ENCODE measurements at places on chromosomes 3 and 15.

DNA sequence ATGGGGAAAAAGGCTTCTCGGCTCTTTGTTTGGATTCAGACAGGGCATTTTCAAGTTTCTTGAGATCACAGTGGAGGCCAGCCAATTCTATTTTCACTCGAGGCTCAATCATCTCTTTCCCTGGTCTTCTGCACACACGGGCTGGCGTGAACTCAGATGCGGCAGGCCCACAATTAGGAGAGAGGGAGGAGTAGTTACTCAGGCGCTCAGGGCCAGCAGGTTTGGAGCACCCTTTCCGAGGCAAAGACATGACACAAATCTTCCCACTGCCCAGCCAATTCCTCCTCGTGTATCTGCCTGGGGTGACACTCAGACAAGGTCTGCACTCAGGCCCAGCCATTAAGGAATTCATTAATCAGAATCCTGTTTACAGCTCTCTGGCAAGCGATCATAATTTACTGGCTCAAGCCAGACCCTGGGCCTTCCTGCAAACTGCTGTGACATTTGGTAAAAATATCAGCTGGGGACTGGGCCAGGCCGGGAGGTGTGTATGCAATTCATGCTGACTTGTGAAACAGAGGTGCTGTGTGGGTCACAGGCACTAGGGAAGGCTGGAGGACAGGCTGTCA, 68.1 kb upstream of the TLE3 start:
- DNase-seq, result no peak

GRCh38 chr3:30760040-30760695, 134.3 kb downstream of the GADL1 start:
- no peak for DNase-seq

GRCh38 chr3:20511863-20512505, 326.0 kb upstream of the SGO1 start:
- peak; percentile 72 for DNase-seq

- no peak for DNase-seq
Measured at GRCh38 chr15:74958908-74959585, 2.5 kb upstream of the RPP25 start.

DNA sequence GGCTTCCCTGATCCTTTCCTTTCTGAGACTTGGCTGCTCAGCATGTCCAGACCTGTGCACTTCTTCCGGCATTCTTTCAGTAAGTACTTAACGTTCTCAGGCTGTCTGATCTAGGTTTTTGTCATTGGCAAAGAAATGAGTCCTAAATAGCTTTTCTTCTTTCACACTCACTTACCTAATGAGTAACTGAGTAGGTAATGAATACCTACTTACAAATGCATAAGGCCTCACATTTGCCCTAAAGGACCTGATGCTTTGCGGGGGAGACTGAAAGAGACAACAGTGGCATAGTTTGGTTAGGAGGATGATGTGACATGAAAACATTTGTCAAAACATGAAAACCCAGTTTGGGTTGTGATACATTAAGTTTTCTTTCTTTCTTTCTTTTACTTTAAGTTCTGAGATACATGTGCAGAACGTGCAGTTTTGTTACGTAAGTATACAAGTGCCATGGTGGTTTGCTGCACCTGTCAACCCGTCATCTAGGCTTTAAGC, 516.7 kb upstream of the CFAP20DC start:
- DNase-seq, result no peak

- DNase-seq, result no peak
Measured at GRCh38 chr3:124504332-124505059, 225.8 kb upstream of the UMPS start.

DNA sequence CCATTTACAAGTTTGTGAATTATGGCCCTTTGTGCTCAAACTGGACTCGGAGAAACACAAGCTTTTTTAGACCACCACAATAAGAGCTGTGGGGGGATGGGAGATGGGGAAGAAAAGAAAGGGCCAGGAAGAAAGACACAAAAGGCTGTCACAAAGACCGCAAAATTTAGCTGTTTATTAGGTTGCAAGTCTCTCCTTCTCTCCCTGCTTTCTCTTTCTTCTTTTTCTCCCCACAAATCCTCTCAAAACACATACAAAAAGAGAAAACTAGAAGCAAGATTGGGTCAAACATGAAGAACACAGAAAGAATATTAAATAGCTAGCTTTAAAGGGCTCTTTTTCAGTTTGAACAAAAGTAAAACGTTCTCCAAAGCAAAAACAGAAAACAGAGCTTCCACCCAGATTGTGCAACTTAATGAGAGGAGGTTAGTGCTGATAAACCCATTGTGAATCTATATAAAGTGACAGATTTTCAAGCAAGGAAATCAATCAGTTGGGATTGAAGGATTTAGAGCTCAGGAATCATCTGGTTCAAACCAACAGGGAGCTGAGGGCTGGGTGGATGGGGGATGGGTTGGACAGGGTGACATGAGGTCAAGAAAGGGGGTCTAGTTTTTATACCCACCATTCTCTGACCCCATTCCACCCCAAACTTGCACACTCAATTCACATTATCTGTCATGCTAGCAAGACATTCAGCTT, 87.3 kb downstream of the DHX30 start:
- DNase-seq, result no peak

- no peak for DNase-seq
Measured at GRCh38 chr3:183252973-183253527, at the start of gene B3GNT5. Gene B3GNT5 (plus strand): TSS chr3:183253253. CDS start chr3:183269799, 16,546 bp downstream.

DNA sequence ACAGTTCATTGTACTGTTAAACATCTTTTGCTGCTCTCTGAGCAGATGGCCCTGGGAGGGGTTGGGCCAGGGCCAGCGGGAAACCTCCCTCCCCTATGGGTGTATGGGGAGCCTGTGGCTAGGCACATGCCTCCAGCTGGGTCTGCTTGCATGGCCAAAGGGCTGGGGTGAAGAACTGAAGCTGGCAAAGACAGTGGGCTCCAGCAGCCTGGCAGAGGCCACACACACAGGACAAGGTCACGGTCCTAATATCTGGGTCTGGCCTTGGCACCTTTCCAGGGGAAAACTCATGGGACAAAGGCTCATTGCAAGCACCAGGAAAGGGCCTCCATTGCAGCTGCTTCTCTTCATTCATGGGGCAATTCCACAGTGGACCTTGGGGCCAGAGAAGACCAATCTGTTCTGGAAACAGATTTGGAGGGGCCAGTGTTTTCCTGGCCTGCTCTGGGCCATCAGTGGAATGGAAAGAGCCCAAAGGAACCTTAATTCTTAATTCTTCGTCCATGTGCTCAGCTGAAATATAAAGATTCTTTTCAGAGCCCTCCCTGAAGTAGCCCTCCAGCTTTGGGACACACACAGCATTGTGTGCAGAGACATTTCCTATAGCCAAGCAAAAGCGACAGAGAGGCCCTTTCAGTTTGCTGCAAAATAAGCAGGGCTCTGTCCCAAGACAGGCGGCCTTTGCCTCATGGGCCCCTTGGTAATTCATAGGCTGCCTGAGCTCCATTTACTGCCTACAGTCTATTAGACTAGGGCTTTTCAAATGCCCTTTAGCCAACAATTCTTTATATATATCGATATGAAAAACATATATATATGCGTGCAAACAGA, 11.3 kb upstream of the LIMD1 start:
- DNase-seq, result no peak

DNA sequence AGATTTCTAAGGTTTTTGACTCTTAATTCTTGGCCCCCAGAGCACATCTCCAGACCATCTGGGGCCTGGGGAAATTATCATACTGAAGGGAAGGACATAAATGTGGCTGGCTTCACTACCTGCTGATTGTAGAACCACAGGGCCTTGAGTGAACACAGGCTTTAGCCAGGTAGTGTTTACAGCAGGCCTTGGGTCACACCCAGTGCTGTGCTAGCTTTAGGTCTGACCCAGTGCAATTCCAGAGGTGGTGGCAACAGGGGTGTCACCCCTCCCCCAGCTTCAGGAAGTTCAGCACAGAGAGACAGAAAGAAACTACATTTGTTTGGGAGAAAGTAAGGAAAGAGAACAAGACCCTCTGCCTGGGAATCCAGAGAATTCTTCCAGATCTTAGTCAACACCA, 24.1 kb downstream of the PDCD10 start:
- no peak for DNase-seq

DNA sequence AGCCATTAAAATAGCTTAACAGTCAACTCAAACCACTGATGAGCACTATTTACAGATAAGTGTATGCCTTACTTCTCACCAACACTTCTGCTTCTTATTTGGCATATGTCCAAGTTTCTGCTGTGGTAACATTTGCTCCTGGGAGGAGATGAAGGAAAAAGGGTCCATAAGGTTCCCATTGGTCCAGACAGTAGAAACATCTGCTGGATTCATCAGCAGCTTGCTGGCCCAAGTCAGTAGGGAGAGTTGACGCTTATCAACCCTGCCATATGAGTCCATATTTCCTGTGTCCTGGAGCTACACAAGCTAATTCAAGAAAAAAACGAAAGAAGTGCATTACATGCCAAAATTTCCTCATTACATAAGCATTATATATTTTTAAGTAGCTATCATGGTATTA, 824.5 kb downstream of the CADM2 start:
- DNase-seq, result no peak

GRCh38 chr3:138464491-138464860, 30.1 kb downstream of the ESYT3 start:
- DNase-seq, result no peak

- no peak for DNase-seq
Measured at GRCh38 chr15:96372554-96372953, 42.1 kb downstream of the NR2F2 start.

- no peak for DNase-seq
Measured at GRCh38 chr3:173889596-173889995, 492.1 kb downstream of the NLGN1 start.

GRCh38 chr3:172247525-172248274, 200.6 kb downstream of the GHSR start:
- no peak for DNase-seq

- peak; percentile 44 for DNase-seq
Measured at GRCh38 chr3:150497956-150498355, 48.3 kb downstream of the SERP1 start.

DNA sequence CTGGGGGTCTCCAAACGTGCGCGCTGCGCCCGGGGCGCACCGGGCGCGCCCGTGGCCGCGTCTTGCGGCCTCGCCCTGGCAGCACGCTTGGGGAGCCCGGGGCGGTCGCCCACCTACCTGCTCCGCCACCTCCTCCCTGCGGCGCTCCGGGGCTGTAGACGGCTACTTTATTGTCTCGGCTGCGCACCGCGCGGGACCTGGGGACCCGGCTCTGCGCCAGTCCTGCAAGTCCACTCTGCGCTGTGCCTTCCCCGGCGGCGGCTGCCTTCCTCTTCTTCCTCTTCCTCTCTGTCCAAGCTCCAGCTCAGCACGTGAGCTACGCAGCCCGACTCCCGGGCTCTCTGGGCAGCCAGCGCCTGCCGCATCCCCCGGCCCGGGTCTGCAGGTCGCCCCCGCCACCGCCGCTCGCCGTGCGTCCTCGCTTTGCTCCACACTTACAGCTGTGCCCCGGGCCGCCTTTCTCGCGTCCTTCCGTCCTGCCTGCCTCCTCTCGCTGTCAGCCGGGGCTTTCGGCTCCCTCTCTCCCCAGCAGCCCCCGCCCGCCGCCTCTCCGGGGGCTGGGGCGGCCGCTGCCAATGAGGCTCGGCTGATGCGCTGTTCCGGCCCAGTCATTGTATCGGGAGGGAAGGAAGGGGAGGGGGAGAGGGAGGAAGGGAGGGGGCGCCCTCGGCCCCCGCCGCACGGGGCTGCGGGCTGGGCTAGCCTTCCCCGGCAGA, 156.4 kb upstream of the FRMD4B start:
- no peak for DNase-seq

DNA sequence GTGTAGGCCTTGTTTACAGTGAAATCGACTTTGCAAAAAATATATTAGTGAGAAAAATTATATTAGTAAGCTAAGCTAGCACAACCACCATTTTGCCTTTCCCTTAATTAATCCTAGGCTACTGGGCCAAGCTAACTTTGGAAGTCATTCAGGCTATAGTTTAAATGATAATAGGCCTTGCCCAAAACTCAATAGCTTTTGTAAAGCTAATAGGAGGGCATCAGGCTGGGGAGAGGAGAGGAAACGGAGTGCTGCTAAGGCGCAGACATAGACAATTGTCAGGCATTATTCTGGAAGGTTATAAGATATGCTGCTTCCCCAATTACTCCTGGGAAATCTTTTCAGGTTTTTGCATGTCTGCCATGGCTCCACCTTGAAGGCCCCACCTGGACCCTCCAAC, 1286.0 kb downstream of the NSUN3 start:
- no peak for DNase-seq

GRCh38 chr3:38649500-38650247, at the start of gene SCN5A:
Gene SCN5A (minus strand): TSS chr3:38649687. CDS start chr3:38633307, 16,380 bp downstream.
- DNase-seq, result no peak

DNA sequence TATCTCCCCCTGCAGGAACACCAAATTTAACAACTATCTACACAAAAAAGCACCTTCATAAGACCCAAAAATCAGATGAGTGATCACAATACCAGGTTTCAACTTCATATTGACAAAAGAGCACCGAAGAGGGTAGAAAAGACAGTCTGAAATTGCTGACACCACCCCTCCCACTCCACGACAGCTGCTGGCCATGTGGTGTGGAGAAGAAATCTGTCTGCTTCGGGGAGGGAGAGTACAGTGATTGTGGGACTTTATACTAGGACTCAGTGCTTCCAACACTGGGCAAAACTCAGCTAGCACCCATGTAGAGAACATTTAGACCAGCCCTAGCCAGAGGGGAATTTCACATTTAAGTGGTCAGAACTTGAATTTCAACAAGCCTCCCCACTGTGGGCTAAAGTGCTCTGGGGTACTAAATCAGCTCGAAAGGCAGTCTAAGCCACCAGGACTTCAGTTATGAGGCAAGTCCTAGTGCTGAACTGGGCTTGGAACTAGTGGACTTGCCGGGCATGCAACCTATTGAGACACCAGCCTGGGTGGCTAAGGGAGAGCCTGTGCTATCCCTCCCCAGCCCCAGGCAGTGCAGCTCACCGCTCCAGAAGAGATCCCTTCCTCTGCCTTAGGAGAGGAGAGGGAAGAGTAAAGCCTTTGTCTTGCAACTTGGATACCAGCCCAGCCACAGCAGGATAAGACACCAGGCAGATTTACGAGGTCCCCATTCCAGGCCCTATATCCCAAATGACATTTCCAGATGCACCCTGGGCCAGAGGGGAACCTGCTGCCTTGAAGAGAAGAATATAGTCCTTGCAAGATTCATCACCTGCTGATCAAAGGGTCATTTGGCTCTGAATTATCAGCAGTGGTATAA, 44.6 kb upstream of the POU1F1 start:
- DNase-seq, result no peak

DNA sequence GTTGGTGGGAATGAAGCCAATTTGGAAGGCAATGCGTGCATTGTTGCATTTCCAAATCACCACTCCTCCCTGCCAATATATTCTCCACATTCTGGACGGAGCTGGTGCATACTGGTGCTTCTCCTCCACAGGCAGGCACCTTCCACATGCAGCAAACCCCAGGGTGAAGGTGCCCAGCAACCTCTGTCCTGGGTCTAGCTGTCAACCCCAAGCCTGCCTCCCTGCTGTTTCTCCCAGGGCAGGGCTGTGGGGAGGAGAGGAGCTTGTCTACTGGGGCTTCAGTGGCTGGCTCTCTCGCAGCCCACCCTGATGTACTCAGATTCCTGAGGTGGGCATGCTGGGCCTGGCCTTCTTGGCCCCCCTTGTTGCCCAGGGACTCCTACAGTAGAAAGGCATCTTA, 20.1 kb downstream of the GASK1A start:
- DNase-seq, result no peak

DNA sequence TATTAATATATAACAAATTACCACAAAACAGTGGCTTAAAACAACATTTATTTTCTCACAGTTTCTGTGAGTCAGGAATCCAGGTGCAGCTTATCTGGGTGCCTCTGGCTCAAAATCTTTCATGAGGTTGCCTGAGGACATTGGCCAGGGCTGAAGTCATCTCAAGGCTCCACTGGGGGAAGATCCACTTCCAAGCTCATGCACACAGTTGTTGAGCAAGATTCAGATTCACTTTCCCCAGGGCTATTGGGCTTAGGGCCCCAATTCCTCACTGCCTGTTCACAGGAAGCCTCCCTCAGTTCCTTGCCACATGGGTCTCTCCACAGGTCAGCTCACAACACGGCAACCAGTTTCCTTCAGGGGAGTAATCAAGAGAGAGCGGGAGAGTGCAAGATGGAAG, 35.0 kb downstream of the RFTN1 start:
- DNase-seq, result peak; percentile 75

All from brain microvascular endothelial cell (primary cell).